ENCODE measurements at places on chromosomes 11 and 22. TPM values are rescaled to one million over a fixed set of nuclear protein-coding genes. Genes with fewer than 3 reads are reported as not detected.
A peak's percentile ranks its signal among the peaks of the same experiment; 100 is the strongest.

GRCh38 chr11:871472-871871 lies 28.8 kb downstream of the TSPAN4 start:
- H3K27me3 ChIP-seq = no peaks in the 10 kb centered on the region
- no peak overlapping the region for H3K27ac ChIP-seq
- peaks cover 3% of the 10 kb centered on the region for H3K4me1 ChIP-seq
- DNase-seq = no peak
- no peaks in the 10 kb centered on the region for H3K36me3 ChIP-seq
- H3K4me3 ChIP-seq = no peak overlapping the region

- no peaks in the 10 kb centered on the region for H3K27me3 ChIP-seq
- no peak overlapping the region for H3K4me3 ChIP-seq
- no peaks in the 10 kb centered on the region for H3K4me1 ChIP-seq
Observed at GRCh38 chr11:532986-533585, 2.3 kb downstream of the HRAS start.

DNA sequence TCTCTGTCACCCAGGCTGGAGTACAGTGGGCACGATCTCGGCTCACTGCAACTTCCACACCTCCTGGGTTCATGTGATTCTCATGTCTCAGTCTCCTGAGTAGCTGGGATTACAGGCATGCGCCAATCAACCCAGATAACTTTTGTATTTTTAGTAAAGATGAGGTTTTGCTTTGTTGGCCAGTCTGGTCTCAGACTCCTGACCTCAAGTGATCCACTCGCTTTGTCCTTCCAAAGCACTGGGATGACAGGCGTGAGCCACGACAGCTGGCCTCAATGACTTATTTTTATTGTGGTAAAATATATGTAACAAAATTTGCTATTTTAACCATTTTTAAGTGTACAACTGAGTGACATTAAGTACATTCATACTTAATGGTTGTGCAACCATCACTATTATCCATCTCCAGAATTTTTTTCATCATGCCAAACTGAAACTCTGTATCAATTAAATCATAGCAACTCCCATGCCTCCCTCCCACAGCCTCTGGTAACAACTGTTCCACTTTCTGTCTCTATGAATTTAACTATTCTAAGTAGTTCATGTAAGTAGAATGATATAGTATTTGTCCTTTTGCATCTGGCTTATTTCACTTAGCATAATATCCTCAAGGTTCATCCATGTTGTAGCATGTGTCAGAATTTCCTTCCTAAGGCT lies 50.7 kb upstream of the CWF19L2 start:
- no peak overlapping the region for H3K27ac ChIP-seq
- H3K36me3 ChIP-seq = no peaks in the 10 kb centered on the region
- H3K4me1 ChIP-seq = no peaks in the 10 kb centered on the region

- H3K27ac ChIP-seq = no peak overlapping the region
- DNase-seq = no peak
- H3K4me1 ChIP-seq = no peaks in the 10 kb centered on the region
Observed at GRCh38 chr11:7585816-7586215, 72.0 kb downstream of the PPFIBP2 start.

DNA sequence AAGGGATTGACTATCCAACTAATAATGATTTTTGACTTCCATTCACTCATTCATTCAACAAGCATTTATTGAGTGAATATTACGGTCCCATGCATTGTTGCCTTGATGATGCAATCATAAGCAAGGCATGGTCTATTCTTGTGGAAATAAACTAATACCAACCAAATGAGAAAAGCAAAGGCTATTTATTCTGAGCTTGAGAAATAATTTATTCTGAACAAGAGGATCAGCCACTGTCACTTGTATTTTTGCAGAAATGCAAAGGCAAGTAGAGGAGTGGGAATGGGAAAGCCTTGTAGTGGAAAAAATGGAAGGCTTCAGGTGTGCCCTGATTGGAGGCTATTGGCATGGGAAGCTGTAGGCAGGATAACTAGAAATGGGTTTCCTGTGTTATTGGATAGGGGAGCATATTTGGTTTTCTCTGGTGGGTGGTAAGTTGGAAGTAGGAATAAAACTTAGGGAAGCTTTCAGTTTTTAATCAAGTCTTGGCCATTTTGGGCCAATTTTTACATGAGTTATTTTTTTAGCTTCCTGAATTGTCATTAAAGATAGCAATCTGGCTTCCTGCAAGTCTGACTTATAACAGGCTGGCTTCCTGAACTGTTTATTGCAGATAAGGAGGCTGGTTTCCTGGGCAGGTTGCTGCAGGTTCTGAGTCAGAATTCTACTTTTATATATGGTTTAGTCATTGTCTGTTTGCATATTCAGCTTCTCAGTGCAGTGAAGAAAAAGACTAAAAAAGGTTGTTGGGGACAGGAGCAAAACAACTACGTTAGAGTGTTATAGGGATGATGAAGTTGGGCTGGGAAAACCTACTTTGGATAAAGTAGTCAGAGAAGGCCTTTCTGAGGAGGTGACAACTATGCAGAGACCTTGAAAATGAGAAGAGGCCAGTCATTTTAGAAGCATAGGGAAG lies 106.7 kb downstream of the APIP start:
- H3K4me1 ChIP-seq = no peaks in the 10 kb centered on the region
- no peak overlapping the region for H3K4me3 ChIP-seq
- no peaks in the 10 kb centered on the region for H3K27me3 ChIP-seq
- DNase-seq = no peak
- H3K36me3 ChIP-seq = no peaks in the 10 kb centered on the region

- DNase-seq = no peak
- H3K27me3 ChIP-seq = no peaks in the 10 kb centered on the region
- no peak overlapping the region for H3K27ac ChIP-seq
- no peaks in the 10 kb centered on the region for H3K36me3 ChIP-seq
Observed at GRCh38 chr11:133903056-133903455, 53.7 kb downstream of the IGSF9B start.

DNA sequence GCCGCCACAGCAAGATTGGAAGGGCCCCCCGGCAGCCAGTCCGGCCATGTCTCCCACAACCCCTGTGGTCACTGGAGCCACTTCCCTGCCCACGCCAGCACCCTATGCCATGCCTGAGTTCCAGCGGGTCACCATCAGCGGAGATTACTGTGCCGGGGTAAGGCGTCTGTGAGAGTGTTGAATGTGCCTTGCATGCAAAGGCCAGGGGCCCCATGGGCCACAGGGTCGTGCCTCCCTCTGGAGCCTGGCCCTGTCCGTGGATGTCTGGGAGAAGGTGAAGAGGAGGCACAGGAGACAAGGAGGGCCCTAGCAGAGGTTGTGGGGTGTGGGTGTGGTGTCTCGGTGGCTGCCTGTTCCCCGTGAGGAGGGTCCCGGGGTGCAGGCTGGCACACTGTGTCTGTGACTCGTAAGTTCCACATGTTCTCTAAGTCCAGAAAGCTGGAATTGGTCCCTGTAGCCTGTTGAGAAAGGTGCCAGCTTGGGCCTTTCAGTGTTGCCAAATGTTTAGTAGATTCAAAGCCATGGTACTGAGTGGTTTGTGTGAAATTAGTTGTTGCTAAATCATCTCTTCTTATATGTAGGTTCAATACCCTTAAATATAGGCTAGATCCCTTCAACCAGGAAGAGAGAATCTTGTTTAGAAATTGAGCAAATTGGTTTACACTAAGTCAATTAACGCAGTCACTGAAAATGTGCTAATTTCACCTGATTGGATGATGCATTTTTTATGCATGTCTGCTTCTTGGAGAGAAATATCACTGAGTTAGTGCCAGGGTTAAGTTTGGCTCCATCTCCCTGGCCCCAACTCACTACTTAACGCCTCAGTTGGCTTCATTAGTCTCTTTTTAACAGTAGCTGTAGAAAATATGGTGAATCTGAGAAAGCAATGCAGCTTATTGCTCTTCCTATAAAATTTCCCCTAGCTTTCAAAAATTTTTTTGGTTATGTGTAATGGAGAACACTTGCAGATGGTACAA lies 23.8 kb downstream of the AMPD3 start:
- no peaks in the 10 kb centered on the region for H3K4me1 ChIP-seq
- DNase-seq = no peak
- no peak overlapping the region for H3K27ac ChIP-seq
- H3K27me3 ChIP-seq = no peaks in the 10 kb centered on the region

DNA sequence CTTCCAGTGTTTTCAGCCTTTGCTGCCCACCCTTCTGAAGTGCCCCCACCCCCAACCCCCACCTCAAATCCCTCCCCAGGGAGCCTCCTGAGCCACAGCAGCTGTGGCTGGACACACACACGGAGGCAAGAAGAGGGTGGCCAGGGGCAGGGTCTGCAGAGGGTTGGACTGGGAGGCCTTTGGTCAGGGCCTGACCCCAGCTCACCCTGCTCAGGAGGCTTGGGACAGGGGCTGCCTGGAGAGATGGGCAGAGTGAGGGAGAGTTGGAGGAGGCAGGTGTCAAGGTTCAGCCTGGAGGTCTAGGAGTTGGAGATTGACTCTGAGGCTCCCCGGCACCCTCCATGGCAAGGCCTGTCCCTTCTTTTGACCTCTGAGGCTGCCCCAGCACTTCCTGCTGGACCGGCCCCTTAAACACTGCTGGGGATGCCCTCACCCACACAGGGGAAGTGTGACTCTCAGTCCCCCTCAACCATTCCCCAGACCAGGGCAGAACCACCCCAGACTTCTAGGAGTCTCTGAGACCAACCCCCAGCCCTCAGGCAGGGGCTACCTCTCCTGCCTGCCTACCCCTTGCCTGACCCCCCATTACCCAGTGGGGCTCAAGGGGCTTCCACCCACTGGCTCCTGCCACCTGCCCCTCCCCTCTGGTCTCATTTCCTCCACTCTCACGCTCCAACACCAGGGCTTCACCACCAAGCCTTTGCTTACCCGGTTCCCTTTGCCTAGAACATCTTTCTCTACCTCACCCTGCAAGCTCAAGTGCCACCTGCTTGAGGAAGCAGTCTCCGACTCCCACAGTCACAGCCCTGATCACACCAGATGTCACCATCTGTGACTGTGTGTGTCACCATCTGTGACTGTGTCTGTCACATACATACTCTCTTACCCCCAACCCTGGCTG lies 8.6 kb downstream of the ARAP1 start:
- peaks cover 37% of the 10 kb centered on the region for H3K4me1 ChIP-seq
- H3K4me3 ChIP-seq = no peak overlapping the region

- no peaks in the 10 kb centered on the region for H3K27me3 ChIP-seq
- DNase-seq = no peak
- no peaks in the 10 kb centered on the region for H3K4me1 ChIP-seq
- peak overlapping the region; percentile 18 for H3K4me3 ChIP-seq
Observed at GRCh38 chr11:119433358-119433725, 10.4 kb upstream of the THY1 start.

DNA sequence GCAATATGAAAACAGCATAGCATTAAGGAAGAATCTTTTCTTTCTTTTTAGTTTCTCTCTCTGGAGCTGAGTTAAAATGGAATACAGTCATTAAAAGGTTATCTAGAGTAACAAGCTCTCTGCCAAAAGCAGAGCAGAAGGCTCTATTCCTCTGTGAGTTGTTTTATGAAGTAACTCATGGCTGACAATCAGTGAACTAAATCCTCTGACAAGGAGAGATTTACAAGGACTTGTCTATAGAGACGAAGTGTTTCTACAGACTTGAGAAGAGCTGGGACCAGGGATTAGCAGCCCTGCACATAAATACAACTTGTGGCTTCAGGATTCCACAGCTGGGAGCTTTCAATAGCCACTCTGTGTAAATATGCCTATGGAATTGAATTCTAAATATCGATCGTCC lies 192.5 kb upstream of the RAG2 start:
- peak; percentile 64 for DNase-seq
- H3K4me3 ChIP-seq = no peak overlapping the region
- no peaks in the 10 kb centered on the region for H3K27me3 ChIP-seq
- no peaks in the 10 kb centered on the region for H3K4me1 ChIP-seq

GRCh38 chr11:70036971-70037882 lies 40.9 kb upstream of the ANO1 start:
- no peak for DNase-seq
- H3K4me3 ChIP-seq = no peak overlapping the region
- H3K4me1 ChIP-seq = no peaks in the 10 kb centered on the region
- no peaks in the 10 kb centered on the region for H3K36me3 ChIP-seq
- no peaks in the 10 kb centered on the region for H3K27me3 ChIP-seq
- H3K27ac ChIP-seq = no peak overlapping the region

DNA sequence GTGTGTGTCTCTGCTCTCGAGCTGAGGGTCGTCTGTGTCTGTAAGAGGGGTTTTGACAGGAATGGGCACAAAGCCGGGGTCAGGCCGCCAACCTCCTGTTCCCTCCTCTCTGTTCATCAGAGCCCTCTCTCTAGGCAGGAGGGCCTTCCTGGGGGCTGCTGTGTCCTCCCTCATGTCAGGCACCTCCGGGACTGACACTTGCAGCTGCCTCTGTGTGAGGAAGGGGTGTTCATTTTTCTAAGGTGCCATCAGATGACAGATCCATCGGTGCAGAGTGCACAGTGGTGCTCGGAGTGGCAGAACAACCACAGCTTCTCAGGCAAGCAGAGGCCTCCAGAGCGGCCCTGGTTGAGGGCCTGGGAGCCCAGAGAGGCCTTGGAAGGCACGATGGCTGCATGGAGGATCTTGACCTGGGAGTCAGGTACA lies 265.4 kb upstream of the B3GAT1 start:
- DNase-seq = no peak
- no peaks in the 10 kb centered on the region for H3K36me3 ChIP-seq
- H3K27ac ChIP-seq = no peak overlapping the region
- H3K27me3 ChIP-seq = no peaks in the 10 kb centered on the region

GRCh38 chr11:109956124-109956793 lies 136.9 kb upstream of the ZC3H12C start:
- DNase-seq = no peak
- no peak overlapping the region for H3K4me3 ChIP-seq
- no peaks in the 10 kb centered on the region for H3K36me3 ChIP-seq
- H3K27me3 ChIP-seq = no peaks in the 10 kb centered on the region

- H3K4me3 ChIP-seq = no peak overlapping the region
- no peak for DNase-seq
- no peaks in the 10 kb centered on the region for H3K4me1 ChIP-seq
- H3K27me3 ChIP-seq = no peaks in the 10 kb centered on the region
- no peak overlapping the region for H3K27ac ChIP-seq
- H3K36me3 ChIP-seq = no peaks in the 10 kb centered on the region
Observed at GRCh38 chr22:26797910-26798309, 140.5 kb downstream of the MIAT start.

DNA sequence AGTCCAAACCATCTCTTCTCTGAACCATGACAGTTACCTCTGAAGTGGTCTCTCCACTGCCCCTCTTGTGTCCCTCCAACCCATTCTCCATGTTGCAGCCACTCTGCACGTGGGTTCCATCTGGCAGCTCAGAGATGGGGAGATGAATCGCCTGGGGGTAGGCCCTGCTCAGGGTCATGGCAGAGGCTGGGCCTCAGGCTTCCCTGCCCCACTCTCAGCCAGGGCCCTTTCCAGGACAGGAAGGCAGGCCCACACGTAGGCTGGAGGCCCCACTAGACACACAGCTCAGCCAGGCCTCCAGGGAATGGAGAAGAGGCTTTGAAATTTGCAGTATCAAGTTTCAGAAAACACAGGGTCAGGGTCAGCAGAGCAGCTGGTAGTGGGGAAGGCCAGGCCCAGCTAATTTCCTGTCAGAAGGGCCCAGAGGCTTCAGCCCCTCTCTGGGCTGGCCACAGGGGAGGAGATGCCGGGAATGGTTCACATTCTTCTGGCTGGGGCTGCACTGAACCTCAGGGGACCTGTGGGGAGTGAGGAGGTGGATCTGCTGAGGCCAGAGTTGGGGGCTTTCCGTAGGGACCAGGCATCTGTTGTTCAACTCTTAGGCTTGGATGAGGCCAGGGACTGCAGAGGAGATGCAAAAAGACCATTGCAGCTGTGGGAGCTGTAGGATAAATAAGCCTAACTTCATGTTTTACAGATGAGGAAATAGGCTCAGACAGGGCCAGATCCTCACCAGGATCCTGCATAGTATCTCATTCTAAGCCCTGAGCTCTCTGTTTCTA lies 101.6 kb downstream of the SWAP70 start:
- DNase-seq = peak; percentile 82
- peaks cover 7% of the 10 kb centered on the region for H3K4me1 ChIP-seq
- H3K36me3 ChIP-seq = no peaks in the 10 kb centered on the region
- no peak overlapping the region for H3K4me3 ChIP-seq
- no peaks in the 10 kb centered on the region for H3K27me3 ChIP-seq
- H3K27ac ChIP-seq = peak overlapping the region; percentile 79

The PCSK7 gene
- polyA plus RNA-seq = 14.5 TPM

The KRTAP5-2 gene
- not detected for polyA plus RNA-seq

The BRMS1 gene
- polyA plus RNA-seq = 69.7 TPM

The OR4A16 gene
- polyA plus RNA-seq = not detected

Measured in kidney (tissue), 22 donors.